Uterus (tissue), 4 donors: ENCODE measurements at places on chromosomes 7 and 10.

- no peak for DNase-seq
Measured at GRCh38 chr10:13792006-13792405, 205.2 kb downstream of the PRPF18 start.

GRCh38 chr7:38673795-38674194 lies 42.6 kb upstream of the AMPH start:
- DNase-seq: no peak

DNA sequence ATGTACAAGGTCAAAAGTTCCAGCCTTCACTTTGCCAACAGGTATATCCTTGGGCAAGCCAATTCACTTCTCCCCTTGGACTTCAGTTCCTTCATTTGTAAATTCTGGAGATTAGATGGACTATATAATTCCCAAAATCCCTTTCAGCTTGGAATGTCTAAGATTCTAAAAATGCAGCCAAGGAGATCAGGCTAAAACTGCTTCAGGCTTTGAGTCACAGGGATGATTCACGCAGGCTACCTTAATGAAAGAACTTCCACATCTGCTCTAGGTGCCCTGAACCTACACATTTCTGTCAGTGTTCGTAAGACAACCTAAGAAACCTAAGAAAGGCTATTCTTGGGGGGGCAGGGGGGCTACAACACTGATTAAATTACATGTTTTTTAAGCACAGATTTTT lies 7.1 kb downstream of the CPVL start:
- DNase-seq: no peak

GRCh38 chr10:76961841-76962240 lies 675.8 kb downstream of the KCNMA1 start:
- no peak for DNase-seq

- DNase-seq: no peak
Measured at GRCh38 chr7:90267263-90267858, 22.4 kb downstream of the CFAP69 start.

DNA sequence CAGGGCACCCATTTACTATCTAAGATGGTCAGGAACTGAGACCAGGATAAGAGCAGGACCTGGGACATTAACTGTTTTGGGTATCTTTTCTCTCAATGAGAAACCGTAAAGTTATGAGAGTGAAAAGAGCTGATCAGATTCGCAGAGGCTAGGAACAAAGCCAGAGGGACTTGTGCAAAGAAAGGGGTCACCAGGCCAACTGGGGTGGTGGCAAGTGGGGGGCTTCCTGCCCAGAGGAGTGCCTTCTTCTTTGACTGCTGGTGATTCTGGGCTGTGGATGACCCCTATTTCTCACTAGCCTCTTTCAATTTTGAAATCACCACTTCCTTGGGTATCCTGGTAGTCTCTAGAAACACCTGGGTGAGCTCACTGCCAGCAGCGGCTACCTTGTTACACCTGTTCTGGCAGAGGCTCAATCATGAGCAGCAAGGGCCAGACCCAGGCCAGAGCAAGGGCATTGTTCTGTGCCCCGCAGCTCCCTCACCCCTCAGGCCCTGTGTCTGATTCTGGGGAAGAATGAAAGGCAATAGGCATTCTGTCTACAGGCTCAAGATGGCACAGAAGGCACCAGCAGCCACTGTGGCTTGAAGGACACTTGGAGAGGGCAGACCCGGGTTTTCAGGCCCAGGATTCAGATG lies 999 bp downstream of the SFTPD start:
- DNase-seq: no peak

GRCh38 chr7:108459922-108460551 lies 3.8 kb upstream of the NRCAM start:
- DNase-seq: no peak

GRCh38 chr10:45211576-45211975 lies 103.8 kb downstream of the OR13A1 start:
- DNase-seq: no peak

DNA sequence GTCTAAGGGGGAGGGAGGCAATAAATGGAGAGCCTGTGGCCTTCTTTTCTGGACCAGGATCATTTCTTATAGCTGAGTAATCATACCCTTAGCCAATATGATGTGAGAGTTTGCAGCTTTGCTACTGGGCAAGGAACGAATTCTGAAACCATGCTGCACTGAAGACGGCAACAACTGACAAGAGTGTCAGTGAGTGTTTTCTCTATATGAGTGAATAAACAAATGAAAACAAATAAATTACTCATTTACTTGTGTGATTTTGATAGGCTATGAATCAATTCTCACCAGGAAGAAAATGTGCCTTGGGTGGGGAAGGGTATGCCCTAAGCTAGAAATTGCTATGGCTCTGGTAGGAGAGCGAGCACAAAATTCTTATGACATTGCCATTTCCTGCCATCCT lies 79.4 kb upstream of the LRRN3 start:
- no peak for DNase-seq

- no peak for DNase-seq
Measured at GRCh38 chr7:116455499-116455898, 44.0 kb upstream of the CAV2 start.

- DNase-seq: no peak
Measured at GRCh38 chr7:133015888-133016287, 66.0 kb downstream of the CHCHD3 start.

GRCh38 chr7:98647326-98647725 lies 30.2 kb downstream of the NPTX2 start:
- no peak for DNase-seq

- DNase-seq: no peak
Measured at GRCh38 chr7:81503336-81503735, 266.5 kb downstream of the HGF start.

DNA sequence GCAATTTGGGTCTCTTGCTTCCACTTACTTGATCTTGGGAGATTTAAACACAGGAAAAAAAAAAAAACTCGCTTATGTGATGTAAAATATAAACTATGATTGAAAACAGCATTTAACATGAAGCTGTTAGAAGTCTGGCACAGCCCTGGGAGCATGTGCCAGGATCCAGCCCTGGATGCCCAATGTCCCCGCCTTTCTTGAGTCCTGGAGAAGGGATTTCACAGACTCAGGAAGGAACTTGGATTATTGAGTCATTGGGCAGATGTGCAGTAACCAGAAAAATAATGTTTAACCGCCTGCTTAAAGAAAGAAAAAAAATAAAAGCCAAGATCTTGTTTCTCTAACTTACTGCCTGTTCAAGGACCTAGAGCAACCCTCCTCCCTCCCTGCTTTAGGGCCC lies 3.7 kb upstream of the JCAD start:
- DNase-seq: no peak

DNA sequence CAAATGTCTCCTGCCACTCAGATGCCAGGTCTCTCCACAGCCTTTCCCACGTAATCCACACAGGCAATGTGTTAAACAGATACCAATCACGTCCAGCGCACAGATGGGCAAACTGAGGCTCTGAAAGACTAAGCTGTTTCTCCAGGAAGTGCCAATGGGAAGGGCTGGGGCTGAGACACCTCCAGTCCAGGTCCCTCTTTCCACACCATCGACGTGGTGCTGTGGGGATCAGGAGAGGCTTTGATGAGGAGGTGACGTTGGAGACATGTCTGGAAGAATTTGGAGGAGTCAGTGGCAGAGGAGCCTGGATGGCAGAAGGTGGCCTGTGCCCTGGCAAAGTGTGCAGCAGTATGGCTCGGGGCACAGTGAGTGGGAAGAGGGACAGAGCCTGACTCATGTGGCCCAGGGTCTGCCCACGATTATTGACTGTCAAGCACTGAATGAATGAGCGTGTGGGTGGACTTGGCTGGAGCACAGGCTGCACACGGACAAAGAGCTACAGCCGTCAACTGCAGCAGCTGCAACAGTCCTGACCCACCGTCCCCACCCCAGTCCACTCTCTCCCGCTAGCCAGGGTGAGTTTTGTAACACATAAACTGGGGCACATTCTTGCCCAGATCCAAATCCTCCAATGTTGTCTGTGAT lies 40.8 kb upstream of the HSPA12A start:
- no peak for DNase-seq

- DNase-seq: no peak
Measured at GRCh38 chr10:119539359-119539825, 3.1 kb downstream of the RGS10 start.

DNA sequence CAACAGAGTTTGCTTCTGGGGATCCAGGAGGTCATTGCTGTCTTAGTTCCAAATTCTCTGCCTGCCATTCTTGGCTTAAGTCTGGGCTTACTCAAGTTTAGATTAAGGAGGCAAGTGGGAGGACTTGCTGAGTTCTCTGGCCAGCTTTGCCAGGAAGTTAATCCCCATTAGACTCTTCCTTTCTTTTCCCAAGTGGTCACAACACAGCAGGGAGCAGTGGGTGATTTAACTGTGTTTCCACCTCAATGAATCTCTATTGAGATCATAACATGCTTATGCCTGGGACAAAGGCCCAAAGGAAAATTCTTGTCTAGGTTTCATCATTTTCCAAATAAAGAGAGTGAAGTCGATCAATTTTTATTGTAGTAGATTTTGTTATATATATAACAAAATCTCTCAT lies 1159.6 kb downstream of the SORCS3 start:
- DNase-seq: no peak

DNA sequence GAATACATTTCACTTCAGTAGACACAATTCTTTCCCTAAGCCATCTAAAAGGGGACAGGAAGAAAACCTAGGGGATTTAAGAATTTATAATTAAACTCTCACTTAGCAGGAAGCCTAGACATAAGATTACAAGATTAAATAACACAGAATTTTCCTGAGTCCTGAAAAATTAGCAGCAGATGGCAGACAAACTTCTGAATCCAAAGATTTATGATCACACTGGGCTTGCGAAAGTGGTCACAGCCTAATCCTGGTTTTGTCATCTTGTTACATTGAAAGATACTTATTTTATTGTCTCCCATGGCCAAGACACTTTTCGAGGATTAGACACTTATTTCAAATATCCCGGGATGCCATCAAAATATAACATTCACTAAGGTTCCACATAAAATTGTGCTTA lies 2.9 kb downstream of the ERLIN1 start:
- no peak for DNase-seq

DNA sequence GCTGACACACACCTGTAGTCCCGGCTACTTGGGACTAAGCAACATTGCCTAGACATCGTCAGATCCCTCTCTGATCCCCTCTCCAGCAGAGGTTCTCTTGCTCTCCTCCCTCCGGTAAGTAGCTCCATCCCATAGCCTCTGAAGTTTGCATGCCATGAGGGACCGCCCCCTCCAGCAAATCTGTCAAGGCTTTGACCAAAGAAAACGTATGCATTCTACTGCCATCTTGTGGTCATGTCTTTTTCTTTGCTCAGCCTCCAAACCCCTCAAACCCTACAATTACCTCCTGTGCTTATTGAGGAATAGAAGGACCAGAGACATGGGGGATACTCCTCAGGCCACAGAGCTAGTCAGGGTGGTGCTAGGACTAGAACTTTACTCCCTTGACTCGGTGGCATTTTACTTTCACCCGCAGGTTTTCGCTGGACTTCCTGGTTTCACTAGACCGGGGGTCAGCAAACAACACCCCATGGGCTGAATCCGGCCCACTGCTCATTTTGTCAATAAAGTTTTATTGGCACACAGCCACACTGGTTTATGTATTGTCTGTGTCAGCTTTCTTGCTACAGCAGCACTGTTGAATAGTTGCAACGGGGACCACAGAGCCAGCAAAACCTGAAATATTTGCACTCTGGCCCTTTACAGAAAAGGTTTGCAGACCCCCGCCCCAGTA lies 202.6 kb upstream of the FOXK1 start:
- no peak for DNase-seq

DNA sequence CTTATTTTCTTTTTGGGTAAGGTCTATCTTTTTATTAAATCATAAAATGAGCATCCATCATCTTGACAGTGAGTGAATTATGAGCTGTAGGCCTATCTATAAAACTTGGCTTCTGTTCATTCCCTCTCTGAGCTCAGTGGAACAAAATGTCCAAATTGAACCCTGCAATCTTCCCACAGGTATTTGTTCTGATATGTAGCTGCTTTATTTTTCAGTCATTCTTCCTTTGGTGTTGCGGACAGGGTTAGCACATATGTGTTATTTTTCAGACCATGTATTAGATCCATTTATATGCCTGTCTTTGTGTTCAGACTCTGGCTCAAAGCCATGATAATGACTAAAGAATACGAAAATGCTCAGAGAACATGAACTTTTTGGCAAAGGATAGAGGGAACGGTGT lies 201.6 kb upstream of the KIAA1217 start:
- no peak for DNase-seq

GRCh38 chr7:95805909-95806308 lies 33.6 kb downstream of the DYNC1I1 start:
- DNase-seq: no peak

DNA sequence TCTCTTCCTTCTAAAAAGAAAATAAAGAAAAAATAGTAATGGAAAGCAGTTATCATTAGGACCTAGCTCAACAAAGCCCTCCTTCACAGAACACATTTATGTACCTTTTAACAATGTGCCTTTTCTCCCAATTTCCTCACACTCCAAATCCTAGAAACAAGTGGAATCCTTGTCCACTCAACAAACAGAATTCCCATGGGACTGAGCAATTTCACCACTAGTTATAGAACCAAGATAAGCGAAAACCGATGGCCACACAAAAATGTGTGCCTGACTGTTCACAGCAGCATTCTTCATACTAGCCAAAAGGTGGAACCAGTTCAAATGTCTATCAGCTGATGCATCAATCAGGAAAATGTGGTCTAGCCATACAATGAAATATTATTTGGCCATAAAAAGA lies 17.3 kb downstream of the DCLRE1C start:
- DNase-seq: no peak

- no peak for DNase-seq
Measured at GRCh38 chr10:672992-673391, 16.5 kb downstream of the DIP2C start.

GRCh38 chr10:95254629-95255028 lies 36.2 kb downstream of the PDLIM1 start:
- DNase-seq: no peak

- DNase-seq: no peak
Measured at GRCh38 chr10:125502276-125502675, 180.7 kb downstream of the TEX36 start.

DNA sequence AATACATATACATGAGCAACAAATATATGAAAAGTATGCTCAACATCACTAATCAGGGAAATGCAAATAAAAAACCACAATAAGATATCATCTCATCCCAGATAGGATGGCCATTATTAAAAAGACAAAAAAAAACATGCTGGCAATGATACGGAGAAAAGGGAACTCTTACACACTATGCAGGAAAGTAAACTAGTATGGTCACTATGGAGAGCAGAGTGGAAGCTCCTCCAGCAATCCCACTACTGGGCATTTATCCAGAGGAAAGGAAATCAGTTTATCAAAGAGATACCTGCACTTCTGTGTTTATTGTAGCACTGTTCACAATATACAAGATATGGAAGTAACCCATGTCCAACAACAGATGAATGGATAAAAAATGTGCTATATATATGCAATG lies 217.5 kb downstream of the SDK1 start:
- DNase-seq: no peak

- no peak for DNase-seq
Measured at GRCh38 chr7:65250697-65251395, 122.8 kb upstream of the ZNF92 start.

- peak; percentile 32 for DNase-seq
Measured at GRCh38 chr10:114266521-114266920, 27.5 kb downstream of the VWA2 start.
